Stimulated activated naive B cell treated with anti-CD40 and anti-IgM and Interleukin-4, amounts not matched to agents 10 μg/mL and 1 μg/mL and 100 μg/mL, for 72 hours (primary cell): ENCODE measurements at places on chromosomes 2 and 18.

DNA sequence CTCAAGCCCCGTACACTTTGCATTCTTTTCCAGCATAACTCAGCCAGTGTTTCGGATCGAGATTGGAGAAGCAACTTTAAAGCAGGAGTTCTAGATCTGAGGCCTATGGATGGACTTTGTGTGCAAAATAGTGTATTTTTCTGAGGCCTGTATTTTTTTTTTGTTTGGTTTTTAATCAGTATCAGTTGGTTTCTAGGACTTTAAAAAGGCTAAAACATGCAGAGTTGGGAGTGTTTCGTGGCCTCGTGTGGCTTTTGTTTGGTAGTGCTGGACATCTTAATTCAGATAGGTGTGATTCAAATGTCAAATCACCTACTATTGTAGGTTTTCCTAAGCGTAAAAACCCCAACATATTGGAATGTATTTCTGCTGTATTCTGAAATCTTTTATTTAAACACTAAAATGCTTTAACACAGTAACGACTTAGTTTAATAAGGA, 282 bp upstream of the PUS10 start:
- H3K27me3 ChIP-seq: no peaks in the 10 kb centered on the region
- peaks cover 1% of the 10 kb centered on the region for H3K4me1 ChIP-seq

- peaks cover 5% of the 10 kb centered on the region for H3K36me3 ChIP-seq
- peaks cover 15% of the 10 kb centered on the region for H3K4me1 ChIP-seq
- no peak for DNase-seq
Observed at GRCh38 chr2:105721991-105722511, 22.7 kb upstream of the NCK2 start.

- H3K4me1 ChIP-seq: peaks cover 18% of the 10 kb centered on the region
- H3K27me3 ChIP-seq: peaks cover 6% of the 10 kb centered on the region
Observed at GRCh38 chr18:3409811-3410210, 40.2 kb upstream of the TGIF1 start.

DNA sequence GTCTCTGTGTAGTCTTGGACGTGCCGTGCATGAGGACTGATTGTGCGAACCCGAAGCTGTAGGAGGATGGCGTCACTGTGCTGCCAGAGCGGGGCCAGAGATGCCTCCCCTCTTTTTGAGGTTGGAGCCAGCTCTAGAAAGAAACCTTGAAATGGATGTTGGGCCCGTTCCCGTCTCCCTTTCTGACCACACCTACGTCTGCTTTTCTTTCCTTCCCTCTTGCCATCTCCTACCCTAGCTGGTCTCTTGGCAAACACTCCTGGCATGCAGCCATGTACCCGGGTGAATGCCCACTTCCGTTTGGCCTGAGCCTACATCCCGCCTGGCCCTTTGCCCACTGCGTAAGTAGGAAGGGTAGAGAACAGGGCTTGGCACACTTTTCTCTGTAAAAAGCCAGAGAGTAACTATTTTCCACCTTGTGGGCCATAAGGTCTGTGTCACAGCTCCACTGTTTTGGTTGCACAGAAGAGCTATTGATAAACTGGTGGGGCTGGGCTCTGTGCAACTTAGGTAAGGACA, 37.4 kb downstream of the SH3BP4 start:
- H3K4me1 ChIP-seq: peaks cover 17% of the 10 kb centered on the region
- H3K36me3 ChIP-seq: peaks cover 4% of the 10 kb centered on the region
- DNase-seq: no peak
- no peak overlapping the region for H3K27ac ChIP-seq
- H3K27me3 ChIP-seq: no peaks in the 10 kb centered on the region

DNA sequence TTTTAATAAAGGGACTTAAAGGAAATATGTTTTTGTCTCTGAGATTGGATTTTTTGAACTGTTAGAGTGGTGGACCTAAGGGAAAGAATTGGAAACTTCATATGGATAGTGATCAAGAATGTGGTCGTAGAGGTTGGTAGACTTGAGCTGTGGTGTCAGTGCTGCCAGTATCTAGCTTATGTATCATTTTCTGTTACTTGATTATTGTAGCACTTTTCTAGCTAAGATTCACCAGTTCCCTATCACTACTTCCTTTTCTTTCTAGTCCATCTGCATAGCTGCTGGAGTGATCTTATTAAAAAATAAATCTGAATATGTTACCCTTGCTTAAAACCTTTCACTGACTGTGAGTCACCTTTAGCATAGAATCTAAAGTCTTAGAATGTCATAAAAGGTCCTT, 6.0 kb downstream of the ACVR2A start:
- DNase-seq: no peak
- no peak overlapping the region for H3K27ac ChIP-seq
- peaks cover 22% of the 10 kb centered on the region for H3K27me3 ChIP-seq
- H3K4me3 ChIP-seq: no peak overlapping the region

- no peak overlapping the region for H3K4me3 ChIP-seq
- no peaks in the 10 kb centered on the region for H3K36me3 ChIP-seq
Observed at GRCh38 chr2:71596011-71596410, 142.7 kb downstream of the DYSF start.
